Kidney (tissue), 22 donors: ENCODE measurements at places on chromosomes 12 and 14. TPM values are rescaled to one million over a fixed set of nuclear protein-coding genes. Genes with fewer than 3 reads are reported as not detected.

Gene NOVA1
- total RNA-seq: 15.0 TPM

Gene L2HGDH
- total RNA-seq: 12.5 TPM

Gene FAIM2
- total RNA-seq: 5.5 TPM

Gene GUCY2C
- not detected for total RNA-seq

Gene ANKRD13A
- 68.0 TPM for total RNA-seq

Gene RIMBP2
- 51.7 TPM for total RNA-seq

Gene TEX22
- 3.3 TPM for total RNA-seq

Gene SERPINA4
- 6.1 TPM for total RNA-seq

Gene SYCP3
- 0.25 TPM for total RNA-seq

Gene PRKAB1
- total RNA-seq: 165 TPM

Gene TCL1A
- 1.4 TPM for total RNA-seq

Gene PAPLN
- total RNA-seq: 132 TPM

Gene OAS2
- 11.7 TPM for total RNA-seq
